Stimulated activated CD8-positive, alpha-beta memory T cell treated with anti-CD3 and anti-CD28 coated beads, Interleukin-4, amount 100 ng/mL, for 24 hours (primary cell): ENCODE measurements at places on chromosomes 1 and 21.

GRCh38 chr1:204841798-204842197 is 28.9 kb upstream of the NFASC start:
- DNase-seq, result no peak

- DNase-seq, result no peak
Observed at GRCh38 chr1:192260076-192260475, 56.7 kb upstream of the RGS21 start.

DNA sequence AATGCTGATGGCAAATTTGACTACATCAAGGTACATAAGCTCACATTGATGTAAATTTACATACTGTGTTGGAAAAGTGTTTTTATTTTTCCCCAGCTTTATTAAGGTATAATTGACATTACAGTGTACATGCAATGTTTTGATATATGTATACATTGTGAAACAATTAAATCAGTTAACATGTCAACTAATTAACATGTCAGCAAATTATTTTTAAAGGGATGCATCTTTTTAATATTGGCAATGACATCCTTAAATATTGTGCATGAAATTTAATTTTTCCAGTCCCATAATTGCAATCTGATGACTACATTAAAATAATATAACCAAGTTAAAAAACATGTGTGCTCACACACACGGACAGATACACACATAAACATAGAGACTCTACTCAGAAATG is 9.4 kb downstream of the EFCAB7 start:
- DNase-seq, result no peak

DNA sequence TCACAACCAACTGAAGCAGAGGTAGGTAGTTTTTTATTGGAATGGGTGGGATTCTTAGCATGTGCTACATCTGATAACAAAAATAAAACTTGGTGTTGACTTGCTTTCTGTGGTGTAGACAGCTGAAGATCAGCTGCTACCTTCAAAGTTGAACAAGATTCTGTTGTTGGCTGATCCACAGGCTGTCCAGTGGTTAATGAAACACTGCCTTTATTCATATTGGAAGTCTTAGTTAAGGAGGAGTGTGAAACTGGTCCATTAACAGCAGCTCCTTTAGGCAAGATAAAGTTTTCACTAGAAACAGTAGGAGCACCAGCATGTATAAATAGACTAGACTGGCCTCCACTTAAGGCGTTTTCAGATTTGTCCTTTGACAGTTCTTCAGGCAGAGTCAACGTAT is 81.1 kb downstream of the ZNF644 start:
- DNase-seq, result no peak

GRCh38 chr1:151501474-151501873 is 9.7 kb upstream of the CGN start:
- DNase-seq, result no peak

DNA sequence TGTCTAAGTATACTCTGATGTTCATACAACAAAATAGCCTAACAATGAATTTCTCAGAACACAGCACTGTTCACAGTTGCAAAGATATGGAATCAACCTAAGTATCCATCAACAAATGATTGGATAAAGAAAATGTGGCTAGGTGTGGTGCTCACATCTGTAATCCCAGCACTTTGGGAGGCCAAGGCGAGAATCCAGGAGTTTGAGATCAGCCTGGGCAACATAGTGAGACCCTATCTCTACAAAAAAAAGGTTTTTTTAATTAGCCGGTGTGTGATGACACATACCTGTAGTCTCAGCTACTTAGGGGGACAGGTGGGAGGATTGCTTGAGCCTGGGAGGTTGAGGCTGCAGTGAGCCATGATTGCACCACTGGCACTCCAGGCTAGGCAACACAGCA is 10.7 kb downstream of the IFNAR2 start:
- no peak for DNase-seq

GRCh38 chr1:9413877-9414213 is 121.2 kb downstream of the SPSB1 start:
- no peak for DNase-seq

DNA sequence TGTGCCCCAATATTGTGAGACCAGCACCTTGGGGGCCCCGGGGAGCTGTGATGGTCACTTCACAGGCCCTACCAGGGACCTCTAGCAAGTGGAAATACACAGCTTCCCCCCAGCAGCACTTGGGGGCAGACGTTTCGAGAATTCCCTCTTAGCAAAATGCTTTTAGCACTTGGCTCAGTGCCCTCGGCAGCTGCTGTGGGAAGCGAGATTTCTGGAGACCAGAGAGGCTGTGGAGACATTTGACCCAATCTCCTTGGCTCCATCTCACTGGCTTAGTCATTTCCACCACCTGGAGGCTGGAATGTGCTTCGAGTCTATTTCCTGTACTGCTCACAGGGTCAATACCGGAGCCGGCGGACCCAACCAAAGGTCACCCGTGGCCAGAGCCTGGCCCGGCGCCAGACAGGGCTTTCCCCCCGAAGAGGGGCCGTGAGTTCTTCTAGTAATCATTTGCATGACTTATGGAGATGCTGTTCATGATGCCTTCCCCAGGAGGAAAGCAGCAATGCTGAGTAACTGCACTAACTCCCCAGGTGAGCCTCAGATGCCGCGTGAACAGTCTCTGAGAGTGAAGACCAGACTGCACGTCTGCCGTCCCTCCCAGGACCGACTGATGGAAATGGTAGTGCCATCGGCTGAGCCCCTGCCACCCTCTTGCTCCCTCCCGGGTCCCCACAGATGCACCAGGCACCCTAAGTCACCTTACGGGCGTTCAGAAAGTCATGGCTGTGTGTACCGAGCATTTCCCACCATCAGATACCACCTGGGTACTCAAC is 4.4 kb upstream of the C2CD2 start:
- DNase-seq, result no peak

DNA sequence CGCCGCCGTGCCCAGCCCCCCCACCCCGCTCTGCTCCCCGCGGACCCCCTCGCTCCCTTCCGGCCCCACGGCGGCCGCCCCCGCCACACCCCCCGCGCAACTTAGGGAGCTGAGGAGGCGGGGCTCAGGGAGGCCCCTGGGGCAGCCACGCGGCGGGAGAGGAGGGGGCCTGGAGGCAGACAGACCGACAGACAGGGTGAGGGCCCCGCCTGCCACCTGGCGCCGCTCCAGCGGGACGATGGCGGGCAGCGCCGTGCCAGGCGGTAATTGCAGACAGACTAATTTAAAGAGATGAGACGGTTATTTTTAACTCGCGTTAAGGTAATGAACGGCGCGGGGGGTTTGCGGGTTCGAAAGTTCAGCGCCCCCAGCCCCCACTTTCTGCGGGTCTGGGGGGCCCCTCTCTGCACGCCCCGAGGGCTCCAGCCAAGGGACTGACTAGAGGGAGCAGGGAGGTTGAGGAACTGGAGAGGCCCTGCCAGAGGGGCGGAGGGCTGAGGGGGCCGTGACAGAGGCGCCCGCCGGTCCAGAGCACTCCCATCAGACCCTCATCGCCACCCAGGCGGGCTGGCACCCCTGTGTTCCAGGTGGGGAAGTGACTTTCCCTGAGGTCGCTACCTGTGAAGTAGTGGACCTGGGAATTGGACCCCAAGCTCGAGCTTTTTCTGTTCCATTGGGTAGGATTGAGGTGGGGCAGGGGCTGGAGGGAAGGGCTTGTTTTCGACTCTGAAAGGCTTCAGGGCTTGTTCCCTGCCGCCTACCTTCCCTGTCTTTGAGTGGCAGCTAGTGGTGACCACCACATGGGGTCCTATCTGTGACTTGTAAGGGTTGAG is 5.4 kb downstream of the FOXO6 start:
- DNase-seq, result peak; percentile 28

DNA sequence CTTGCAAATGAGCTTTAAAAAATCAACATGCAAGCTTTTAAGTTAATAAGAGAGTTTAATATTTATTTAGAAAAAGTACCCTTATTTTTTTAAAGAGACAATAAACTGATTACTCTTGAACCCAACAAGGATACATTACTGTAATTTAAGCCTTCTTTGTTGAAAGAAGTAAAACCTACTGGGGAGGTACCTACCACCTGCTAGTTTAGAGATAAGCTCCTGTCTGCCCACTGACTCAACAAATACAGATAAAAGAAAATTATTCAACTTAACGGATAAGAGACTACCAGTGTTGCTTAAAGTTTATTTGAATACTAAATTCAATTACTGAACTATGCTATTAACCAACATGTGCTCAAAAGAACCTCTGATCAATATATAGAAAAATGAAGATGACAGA is 23.1 kb downstream of the USP24 start:
- DNase-seq, result no peak

DNA sequence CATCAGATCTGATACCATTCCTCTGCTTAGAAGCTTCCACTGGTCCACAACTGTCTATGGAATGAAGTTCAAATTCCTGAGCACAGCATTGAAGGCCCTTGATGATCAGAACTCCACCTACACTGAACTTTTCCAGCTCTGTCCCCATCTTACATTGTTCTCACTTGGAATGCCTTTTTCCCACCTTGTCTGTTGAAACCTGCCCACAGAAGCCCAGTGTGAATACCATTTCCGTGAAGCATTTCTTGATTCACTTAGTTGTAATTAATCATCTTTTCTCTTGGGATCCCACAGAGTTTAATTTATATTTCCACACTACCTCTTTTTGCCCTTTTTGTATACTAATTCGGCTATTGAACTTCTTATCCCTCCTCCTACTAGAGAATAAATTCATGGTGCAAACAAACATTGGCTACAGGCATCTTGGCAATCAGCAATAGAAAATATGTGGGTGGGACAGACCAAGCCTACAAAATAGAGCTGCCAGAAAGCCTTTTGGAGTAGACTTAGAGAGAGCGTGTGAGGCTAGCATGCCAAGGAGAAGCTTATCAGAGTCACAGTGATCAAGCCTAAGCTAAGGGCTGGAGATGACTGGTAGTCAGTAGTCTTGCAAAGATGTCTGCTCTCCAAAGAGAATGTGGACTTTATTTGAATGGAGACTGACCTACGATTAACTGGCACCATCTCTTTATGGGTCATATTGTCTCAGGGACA is 26.1 kb downstream of the NHLH2 start:
- DNase-seq, result no peak

DNA sequence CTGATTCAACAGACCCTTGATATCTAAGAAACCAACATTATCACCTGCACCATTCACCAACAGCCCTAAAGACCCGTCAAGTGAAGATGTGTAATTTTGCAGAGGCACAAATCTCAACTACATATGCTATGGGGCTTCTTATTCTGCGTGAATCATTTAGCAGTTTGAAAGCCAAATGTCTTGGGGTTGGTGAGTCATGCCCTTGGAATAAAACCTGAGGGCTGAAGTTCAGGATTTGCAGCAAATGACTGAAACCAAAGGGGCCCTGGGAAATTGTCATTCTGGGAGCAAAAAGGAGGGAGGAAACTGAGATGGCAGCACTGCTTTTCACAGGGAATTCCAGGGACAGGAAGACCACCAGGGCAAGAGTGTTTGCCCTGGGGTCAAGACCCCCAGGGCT is 79.2 kb upstream of the TNR start:
- DNase-seq, result no peak

- DNase-seq, result no peak
Observed at GRCh38 chr1:244254467-244254866, 197.2 kb downstream of the ADSS2 start.

- DNase-seq, result no peak
Observed at GRCh38 chr1:38775175-38775845, 84.3 kb downstream of the RRAGC start.

DNA sequence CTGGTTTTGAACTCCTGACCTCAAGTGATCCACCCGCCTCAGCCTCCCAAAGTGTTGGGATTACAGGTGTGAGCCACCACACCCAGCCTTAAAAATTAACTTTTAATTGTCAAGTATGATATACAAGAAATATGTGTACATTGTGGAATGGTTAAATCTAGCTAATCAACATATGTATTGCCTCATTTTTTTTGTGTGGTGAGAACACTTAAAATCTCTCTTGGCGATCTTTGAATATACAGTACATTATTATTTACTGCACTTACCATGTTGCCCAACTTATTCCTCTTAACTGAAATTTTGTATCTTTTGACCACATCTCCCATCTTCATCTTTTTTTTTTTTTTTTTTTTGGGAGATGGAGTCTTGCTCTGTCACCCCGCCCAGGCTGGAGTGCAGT is 23.3 kb downstream of the THRAP3 start:
- DNase-seq, result no peak

- DNase-seq, result no peak
Observed at GRCh38 chr21:43842742-43843141, 22.3 kb upstream of the AGPAT3 start.

DNA sequence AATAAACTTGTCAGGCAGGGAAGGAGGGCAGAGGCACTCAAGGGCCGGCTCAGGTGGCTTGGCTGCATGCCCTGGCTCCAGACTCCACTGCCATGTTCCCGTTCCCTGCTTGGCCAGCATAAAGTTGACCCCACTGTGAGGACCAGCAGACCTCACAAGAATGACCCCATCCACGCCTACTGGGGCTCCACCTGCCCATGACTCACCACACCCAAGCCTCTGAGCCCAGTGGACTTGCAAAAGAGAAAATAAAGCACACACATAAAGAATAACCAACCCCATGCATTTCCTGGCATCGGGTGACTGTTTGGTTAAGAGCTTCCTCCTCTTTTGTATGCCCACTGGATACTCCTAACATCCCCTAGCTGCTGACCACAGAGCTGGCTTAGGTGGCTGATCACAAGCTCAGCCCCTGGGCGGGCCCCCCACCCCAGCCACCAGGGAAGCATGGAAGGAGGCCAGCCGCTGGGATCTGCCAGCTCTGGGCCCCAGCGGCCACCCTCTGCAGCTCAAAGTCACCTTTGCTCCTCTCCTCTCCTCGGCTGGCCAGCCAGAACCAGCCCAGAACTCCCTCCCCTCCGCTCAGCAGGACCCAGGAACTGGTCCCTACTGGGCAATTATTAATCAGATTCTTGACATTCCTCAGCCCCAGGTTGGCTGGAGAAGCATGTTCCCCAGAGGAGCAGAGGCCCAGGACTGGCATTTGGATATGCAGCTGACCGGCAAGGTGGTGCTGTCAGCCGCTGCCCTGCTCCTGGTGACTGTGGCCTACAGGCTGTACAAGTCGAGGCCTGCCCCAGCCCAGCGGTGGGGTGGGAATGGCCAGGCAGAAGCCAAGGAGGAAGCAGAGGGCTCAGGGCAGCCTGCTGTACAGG is at the start of gene KLHDC7A:
Gene KLHDC7A (plus strand): TSS at position 616 of the 875 bp plus-strand sequence. CDS start 52 bp downstream, at position 668.
- no peak for DNase-seq

DNA sequence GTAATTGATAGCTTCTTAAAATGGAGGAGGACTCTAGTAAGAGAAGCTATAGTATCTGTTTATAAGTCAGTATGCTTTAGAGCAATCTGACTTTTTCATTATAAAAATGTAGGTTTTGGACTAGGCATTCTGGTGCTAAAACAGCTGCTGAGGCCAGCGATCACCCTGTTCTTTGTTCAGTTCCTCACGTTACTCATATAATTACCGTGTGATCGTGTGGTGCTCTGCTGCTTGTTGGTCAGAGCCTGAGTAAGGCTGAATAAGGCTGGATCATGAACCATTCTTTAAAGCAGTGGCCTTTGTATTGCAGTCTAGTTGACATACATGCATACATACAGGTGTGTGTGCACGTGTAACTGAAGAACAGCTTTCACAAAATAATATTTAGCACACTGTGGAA is 25.2 kb downstream of the CDC42 start:
- DNase-seq, result no peak

- DNase-seq, result no peak
Observed at GRCh38 chr1:153526132-153526543, 9.7 kb downstream of the S100A6 start.
